ENCODE measurements at places on chromosomes 13 and 19.

DNA sequence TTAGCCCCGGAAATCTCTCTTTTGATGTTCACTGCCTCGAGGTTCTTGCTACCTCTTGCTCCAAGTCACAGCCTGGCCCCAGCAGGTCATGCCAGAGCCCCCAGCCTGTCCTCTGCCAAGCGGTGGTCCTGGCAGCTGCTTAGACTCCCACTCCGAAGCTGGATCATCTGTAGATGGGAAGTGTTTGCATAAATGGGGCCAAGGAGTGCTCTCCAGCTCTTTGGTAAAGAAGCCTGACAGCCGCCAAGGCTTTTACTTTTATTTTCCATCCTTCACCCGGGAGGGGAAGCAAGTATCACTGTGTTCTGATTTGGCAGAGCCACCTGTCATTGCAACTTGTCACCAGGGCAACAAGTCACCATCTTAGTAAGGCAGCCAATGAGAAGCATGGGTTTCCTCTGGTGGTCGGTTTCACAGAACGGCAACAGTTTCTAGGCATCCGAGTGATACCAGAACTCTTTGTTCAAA, 10.6 kb upstream of the RETN start:
- no peak for DNase-seq

DNA sequence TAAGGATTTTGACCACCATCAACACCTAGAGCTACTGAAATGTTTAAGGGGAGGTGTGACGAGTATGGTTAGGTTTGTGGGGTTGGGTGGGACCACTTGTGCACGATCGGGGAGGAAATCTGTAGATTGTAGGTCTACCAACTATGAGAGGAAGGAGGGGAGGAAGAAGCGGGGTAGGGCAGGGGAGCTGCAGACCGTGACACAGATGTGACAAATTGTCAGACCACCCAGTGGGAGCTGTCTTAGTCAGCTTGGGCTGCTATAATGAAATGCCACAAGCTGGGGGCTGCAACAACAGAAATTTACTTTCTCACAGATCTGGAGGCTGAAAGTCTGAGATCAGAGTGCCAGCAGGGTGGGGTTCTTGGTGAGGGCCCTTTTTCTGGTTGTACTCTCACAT, 62.2 kb upstream of the ARGLU1 start:
- no peak for DNase-seq

- peak; percentile 93 for DNase-seq
Measured at GRCh38 chr19:14073261-14073924, 807 bp downstream of the MISP3 start.

DNA sequence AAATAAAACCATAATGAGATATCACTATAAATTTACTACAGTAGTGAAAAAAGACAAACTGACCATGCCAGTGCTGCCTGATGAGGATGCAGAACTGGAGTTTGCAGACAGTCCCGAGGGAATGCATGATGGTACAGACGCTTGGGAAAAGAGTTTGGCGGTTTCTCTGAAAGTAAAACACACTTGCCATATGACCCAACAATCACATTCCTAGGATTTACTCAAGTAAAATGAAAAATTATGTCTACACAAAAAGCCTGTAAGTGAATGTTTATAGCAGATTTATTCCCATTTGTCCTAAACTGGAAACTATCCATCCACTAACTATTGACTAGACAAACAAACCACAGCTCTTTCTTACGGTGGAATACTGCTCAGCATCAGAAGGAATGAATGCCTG, 271.0 kb downstream of the DNAJC15 start:
- DNase-seq, result no peak
